ENCODE measurements at places on chromosomes 5 and 9.

- DNase-seq: no peak
These were observed 375.8 kb downstream of the GADD45G start for GRCh38 chr9:89980600-89980999.

GRCh38 chr5:142597025-142597424 is 88.9 kb downstream of the FGF1 start:
- DNase-seq: no peak

DNA sequence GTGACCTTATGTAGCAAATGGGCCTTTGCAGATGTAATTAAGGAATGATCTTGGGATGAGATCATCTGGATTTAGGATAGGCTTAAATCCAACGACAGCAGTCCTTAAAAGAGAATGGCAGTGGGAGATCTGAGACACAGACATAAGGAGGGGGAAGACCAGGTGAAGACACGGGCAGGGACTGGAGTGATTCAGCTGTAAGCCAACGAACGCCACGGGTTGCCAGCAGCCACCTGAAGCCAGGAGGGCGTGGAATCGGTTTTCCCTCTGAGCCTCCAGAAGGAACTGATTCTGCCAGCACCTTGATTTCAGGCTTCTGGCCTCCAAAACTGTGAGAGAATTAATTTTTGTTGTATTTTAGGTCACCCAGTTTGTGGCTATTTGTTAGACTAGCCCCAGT is 218.6 kb upstream of the ANKRD55 start:
- DNase-seq: no peak

- no peak for DNase-seq
These were observed 2.8 kb downstream of the SHC3 start for GRCh38 chr9:89175828-89176261.

GRCh38 chr5:89065919-89066318 is 182.9 kb upstream of the MEF2C start:
- DNase-seq: no peak

DNA sequence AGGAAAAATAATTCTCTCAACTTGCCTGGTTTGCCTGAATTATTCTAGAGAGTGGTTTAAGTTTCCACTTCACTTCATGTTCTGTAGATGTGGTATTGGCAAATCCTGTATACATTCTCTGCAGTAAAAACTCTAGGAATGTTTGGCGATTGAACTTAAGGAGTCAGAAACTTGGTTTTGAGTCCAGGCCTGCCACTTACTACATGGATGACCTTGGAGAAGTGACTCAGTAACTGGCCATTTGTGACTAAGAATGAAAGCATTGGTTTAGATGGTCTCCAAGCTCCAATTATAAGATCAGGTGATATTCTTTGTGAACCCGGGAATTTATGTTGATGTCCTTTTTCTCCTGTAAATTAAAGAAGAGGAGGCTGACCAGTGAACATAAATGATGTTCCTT is 233.8 kb downstream of the GAS1 start:
- DNase-seq: no peak

DNA sequence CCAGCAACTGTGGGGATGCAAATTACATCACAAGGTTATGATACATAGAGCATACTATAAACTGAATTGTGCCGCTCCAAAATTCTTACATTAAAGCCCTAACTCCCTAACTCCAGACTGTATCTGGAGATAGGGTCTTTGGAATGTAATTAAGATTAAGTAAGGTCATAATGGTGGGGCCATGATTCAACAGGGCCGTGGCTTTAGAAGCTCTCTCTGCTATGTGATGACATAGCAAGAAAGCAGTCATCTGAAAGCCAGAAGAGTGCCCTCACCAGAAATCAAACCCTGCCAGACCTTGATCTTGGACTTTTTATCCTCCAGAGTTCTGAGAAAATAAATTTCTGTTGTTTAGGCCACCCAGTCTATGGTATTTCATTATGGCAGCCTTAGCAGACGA is 123.9 kb downstream of the FBXL17 start:
- no peak for DNase-seq

DNA sequence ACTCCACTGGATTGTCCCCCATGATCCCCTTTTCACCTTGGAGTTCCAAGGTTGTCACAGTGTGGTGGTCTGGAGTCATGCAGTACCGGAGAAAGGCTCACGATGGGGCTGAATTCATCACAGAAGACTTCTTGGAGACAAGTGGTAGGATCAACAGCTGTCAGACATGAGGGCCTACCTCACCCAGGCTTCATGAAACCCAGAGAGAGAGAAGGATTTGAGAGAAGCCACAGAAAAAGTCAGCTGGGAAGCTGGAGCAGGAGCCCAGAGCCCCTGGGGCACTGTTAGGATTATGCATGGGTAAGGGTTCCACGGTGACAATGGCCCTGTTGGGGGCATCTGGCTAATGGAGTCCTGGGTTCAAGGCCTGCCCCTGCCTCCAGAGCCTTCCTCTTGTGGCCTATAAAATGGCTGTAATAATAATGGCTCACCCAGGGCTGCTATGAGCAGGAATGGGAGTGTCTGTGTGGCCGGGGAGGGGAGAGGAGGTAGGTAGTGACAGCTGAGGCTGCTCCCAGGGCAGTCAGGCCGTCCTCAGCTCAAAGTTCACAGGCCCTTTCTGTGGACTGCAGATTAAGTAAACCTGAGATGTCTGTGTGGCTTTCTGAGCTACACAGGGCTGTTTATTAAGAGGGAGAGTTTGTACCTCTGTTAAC is 910 bp downstream of the TRIM14 start:
- peak; percentile 74 for DNase-seq

DNA sequence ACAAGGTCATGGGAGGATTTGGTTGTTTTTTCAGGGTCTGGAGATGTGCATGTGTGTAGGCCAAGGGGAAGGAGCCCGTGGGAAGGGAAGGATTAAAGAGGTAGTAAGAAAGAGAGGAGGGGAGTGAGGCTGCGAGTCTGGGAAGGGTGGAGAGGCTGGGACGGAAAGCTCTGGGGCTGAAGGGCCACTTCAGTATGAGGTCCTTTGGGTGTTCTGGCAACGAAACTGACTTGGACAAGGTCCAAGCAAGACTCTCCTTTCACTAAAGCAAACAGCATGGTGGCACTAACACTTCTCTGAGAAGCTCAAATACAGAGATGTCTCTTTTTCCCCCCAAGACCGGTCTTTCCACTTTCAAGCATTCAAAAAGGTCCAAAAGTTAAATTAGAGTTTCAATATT is 394.5 kb downstream of the ARHGEF28 start:
- no peak for DNase-seq

DNA sequence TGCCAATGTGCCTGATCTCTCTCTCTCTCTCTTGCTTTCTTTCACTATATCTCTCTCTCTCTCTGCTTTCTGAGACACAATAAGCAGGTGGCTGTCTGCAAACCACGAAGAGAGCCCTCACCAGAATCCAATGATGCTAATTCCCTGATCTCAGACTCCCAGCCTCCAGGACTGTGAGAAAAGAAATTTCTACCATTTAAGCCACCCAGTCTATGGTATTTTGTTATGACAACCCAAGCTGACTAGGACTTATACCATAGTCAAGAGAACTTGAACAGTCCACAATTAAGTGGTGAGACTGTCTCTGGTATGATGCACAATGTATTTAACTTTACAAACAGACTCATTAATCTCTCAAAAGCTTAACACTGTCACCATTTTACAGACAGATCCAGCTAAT is 67.0 kb downstream of the NFIB start:
- DNase-seq: no peak

- peak; percentile 64 for DNase-seq
These were observed 59.6 kb upstream of the SLC27A6 start for GRCh38 chr5:128905568-128906110.

- no peak for DNase-seq
These were observed 112.5 kb upstream of the SLCO6A1 start for GRCh38 chr5:102611312-102611711.

GRCh38 chr5:141742866-141743851 is 61.1 kb upstream of the ARAP3 start:
- peak; percentile 58 for DNase-seq

DNA sequence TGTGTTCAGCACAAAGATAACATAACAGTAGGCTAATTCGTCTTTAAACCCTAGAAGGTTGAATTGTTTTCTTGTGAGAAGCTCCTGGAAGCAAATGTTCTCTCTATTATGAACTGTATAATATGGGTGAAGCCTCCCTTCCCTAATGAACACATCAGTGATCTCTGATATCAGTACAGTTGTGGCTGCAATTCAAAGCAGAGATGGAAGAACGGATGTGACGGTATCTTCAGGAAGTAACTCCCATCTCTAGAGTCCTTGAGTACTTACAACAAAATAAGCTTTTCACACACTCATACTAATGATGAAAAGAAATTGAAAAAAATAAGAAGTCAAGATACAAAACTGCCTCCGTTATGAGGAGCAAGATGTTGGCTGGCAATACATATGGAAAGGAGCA is 4.5 kb downstream of the HCN1 start:
- DNase-seq: no peak

DNA sequence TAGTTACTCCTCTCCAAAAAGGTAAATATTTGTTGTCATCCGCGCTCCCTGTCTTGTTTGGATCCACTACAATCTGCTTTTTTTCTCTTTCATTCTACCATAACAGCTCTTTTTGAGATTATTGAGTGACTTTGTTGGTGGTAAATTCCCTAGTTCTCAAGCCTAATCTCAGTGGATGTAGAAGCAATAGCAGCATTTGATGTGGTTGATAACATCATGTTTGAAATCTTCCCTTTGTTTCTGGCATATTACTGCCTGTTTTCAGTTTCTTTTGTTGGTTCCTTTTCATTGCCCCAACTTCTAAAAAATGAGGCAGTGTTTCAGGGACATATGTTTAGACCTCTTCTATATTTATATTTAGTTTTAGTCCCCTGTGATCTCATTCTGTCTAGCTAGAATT is 8.9 kb downstream of the CDC42SE2 start:
- DNase-seq: no peak

- DNase-seq: no peak
These were observed 386.0 kb upstream of the KLF4 start for GRCh38 chr9:107875571-107875980.

GRCh38 chr5:171449426-171449825 is 30.0 kb downstream of the FGF18 start:
- no peak for DNase-seq

GRCh38 chr9:89354471-89354870 is 36.2 kb downstream of the SECISBP2 start:
- no peak for DNase-seq

DNA sequence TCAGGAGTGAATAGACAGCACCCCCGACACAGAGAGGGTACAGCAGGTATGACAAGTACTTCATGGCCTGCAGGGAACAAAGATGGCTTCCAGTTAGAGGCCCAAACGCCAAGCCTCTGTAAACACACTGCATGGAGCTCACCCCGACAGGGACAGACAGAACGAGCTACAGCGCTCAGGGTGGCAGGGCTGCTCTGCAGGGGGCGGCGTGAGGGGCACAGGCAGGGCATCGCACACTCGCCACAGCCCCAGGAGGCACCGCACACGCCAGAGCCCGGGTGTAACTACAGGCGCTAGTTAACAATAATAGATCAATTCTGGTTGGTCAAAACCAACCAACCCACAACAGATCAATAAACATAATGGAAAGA is 21.1 kb downstream of the CLPTM1L start:
- no peak for DNase-seq

GRCh38 chr5:36915653-36916052 is 39.1 kb downstream of the NIPBL start:
- DNase-seq: no peak

GRCh38 chr5:146781157-146781556 is 97.4 kb downstream of the PPP2R2B start:
- DNase-seq: no peak

DNA sequence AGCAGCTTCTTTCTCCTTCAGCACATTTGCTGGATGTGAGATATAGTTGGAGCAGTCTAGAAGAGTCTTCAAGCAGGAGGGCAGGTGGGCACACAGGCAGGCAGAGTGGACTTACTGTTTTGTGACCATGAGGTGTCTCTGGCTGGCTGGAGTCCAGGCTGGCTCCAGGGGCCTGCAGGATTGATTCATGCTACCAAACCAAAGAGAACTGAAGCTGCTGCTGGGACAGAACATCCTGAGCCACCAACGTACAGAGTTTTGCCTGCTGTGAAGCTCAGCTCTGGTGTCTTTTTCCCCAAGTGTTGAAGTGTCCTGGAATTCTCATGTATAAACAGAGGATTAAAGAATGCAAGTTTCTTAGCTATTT is 45.7 kb downstream of the CYSTM1 start:
- DNase-seq: no peak

DNA sequence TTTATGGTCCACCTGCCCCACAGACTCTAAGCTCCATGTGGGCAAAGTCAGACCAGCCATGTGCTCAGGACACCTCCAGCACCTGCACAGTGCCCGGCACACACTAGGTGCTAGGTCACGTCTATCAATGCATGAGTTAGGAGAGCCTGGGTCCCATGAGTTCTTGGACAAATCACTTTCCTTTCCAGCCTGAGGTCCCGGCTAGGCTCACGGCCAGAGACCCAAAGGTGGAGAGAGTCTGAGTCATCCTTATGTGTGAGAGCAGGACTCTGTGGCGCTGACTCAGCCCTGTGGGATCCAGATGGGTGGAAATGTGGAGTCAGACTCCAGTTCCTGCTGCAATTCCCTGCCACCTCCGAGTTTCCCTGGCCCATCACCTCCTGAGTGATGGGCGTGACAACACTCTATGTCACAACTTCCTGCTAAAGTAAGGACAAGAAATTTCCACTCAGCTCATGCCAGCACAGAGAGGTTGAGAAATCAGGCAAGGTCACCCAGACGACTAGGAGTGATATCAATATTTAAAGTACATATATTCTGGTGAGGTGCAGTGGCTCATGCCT is 2.5 kb upstream of the ST6GALNAC4 start:
- no peak for DNase-seq

DNA sequence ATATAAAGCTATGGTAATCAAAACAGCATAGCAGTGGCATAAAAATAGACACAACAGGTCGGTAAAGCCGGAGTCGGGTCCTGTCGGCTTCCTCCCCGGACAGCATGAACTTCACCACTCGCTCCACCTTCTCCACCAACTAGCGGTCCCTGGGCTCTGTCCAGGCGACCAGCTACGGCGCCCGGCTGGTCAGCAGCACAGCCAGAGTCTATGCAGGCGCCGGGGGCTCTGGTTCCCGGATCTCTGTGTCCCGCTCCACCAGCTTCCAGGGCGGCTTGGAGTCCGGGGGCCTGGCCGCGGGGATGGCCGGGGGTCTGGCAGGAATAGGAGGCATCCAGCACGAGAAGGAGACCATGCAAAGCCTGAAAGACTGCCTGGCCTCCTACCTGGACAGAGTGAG is 124.0 kb downstream of the CSNK1G3 start:
- DNase-seq: no peak

DNA sequence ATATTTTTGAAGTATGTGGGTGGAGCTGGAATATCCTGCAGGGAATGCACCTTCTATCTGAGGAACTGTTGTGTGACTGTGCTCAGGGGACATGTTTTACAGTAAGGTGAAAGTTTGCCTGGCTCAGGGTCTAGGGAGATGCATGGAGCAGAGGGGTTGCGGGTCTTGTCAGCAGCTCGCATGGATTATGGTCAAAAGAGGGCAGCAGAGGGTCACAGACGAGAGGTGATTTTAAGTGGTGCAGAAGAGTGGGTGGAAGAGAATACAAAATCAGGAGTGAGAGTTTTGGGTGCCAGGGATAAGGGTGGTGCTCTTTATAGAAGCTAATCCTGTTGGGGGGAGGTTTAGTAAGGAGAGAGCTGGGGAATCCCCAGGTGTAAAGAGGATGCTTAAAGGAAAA is 53.5 kb upstream of the GRIN3A start:
- no peak for DNase-seq
